Fibroblast of the aortic adventitia (primary cell): ENCODE measurements at places on chromosomes 1 and 21. TPM values are rescaled to one million over a fixed set of nuclear protein-coding genes. Genes with fewer than 3 reads are reported as not detected.

MIXL1 gene
- total RNA-seq: not detected in 2 replicates

VASH2 gene
- 0.90 and 3.3 TPM in 2 replicates for total RNA-seq

UQCRH gene
- total RNA-seq: 595 and 603 TPM in 2 replicates

OR2T2 gene
- not detected in 2 replicates for total RNA-seq

RHCE gene
- 0.27 and 0.33 TPM in 2 replicates for total RNA-seq

FRRS1 gene
- total RNA-seq: 17.1 and 24.7 TPM in 2 replicates

LCE2C gene
- not detected in 2 replicates for total RNA-seq

SLC5A9 gene
- total RNA-seq: not detected in 2 replicates

PEAR1 gene
- total RNA-seq: 4.8 and 10.8 TPM in 2 replicates

KRTAP11-1 gene
- total RNA-seq: not detected in 2 replicates

OR2L2 gene
- total RNA-seq: not detected in 2 replicates

MASP2 gene
- not detected in 2 replicates for total RNA-seq

KLF17 gene
- 0.27 and 1.1 TPM in 2 replicates for total RNA-seq

USH2A gene
- total RNA-seq: under 0.01 TPM in 1 of 2 replicates, not detected in the other

SLC16A4 gene
- 36.8 and 71.9 TPM in 2 replicates for total RNA-seq

CELA2A gene
- not detected in 2 replicates for total RNA-seq

CD160 gene
- not detected in 2 replicates for total RNA-seq

CHIA gene
- not detected in 2 replicates for total RNA-seq
